ENCODE measurements at places on chromosomes 7 and 10.

GRCh38 chr10:72133517-72133916 is 45.2 kb upstream of the SPOCK2 start:
- no peak for DNase-seq

- DNase-seq: no peak
Observed at GRCh38 chr7:46989247-46989646, 592.7 kb downstream of the TNS3 start.

- no peak for DNase-seq
Observed at GRCh38 chr7:28473571-28474281, 61.4 kb downstream of the CREB5 start.

- DNase-seq: peak; percentile 36
Observed at GRCh38 chr7:75642810-75643486, 95.8 kb downstream of the HIP1 start.

GRCh38 chr10:76306856-76307255 is 875.4 kb downstream of the LRMDA start:
- DNase-seq: no peak

- DNase-seq: peak; percentile 33
Observed at GRCh38 chr10:42960491-42960990, 116.3 kb upstream of the RET start.

DNA sequence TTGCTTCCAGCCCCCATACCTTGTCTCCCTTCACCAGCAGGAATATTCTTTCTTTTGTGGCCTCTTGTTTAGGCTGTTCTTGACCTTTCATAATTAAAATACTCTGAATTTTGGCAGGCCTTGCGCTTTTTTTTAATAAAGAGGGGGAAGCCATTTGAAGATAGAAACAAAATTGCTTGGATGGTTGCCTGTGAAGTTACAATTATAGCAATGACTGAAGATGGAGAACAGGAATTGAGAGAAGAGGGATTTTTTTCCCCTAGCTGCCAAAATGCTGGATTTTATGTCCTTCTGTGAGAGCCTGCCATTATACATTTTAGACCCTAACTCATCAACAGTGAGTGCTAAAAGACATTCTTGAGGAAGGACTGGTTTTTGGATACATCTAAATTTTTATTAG is 24.8 kb downstream of the FGFBP3 start:
- no peak for DNase-seq

DNA sequence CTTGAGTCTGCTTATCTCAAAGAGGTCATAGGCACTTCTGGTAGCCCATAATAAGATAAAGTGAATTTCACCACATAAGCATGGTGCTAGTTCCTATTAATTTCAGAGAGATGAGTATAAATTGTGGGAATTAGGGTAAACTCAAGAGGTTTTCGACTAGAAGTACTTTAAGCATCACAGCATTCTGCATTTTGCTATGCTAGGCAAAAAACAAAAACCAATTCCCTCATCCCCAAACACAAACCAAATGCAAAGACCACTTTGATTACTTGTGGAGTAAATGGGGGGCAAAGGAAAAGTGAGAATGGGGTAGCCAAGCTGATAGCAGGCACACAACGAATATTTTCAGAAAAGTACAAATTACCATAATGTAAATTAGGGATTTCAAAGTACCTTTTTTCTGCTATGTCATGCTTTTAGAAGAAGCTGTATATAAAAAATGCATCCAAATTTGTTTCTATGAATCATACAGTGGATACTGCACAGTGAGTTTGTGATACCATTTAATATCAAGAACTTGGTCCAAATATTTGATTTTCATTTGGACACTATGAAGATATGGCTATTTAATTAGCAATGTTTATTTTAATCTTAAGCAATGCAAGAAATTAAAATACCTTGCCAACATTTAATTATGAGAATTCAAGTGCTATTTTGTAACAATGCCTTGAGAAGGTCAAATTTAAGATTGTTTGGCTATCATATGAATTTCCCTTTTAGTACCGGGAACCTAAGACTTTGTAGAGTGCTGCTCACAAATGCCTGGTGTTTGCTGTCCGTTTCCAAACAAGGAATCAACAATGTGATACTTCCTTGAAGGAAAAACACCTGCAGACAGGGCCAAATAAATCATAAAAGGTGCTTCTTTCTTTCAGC is 455.5 kb downstream of the PHTF2 start:
- no peak for DNase-seq
